CD8-positive, alpha-beta memory T cell (primary cell): ENCODE measurements at places on chromosomes 11 and 22.
A peak's percentile ranks its signal among the peaks of the same experiment; 100 is the strongest.

DNA sequence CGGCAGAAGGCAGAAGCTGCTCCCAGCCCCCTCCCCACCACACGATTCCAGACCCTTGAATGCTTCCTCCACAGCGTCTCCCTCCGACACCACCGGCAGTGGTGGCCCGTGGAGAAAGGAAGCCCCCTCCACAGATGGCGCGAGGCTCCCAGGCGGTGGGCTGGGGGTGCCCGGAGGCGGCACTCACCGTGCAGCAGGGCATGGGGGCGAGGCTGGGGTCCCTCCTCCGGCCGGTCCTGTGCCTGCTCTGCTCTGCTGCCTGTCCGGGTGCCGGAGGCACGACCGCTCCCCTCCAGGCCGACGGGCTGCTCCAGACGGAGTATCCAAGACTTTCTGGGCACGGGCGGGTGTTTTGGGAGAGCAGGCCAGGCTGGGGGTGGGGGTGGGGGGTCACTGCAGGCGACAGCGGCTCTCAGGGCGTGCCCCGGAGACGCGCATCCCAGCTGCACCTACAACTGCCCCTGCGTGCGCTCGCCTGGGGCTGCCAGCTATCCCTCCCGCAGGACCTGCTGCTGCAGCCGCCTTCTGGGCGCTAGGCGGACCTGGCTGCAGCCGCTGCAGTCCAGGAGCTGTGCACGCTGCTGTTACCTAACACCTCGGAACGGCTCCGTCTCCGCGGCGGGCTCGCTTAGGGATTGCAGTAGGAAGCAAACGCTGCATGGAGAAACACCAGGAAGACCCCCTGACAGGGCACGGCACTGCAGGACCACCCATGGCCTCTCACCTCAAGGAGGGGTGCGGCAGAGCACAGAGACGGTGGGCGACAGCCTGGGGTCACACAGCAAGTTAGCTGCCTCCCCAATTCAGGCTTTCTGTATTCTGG is 15.2 kb downstream of the MRGPRG start:
- DNase-seq: peak; percentile 27

GRCh38 chr11:128653801-128654231 is 40.1 kb upstream of the FLI1 start:
- no peak for DNase-seq

- peak; percentile 58 for DNase-seq
Measured at GRCh38 chr11:103091064-103091800, 728 bp downstream of the DCUN1D5 start.

GRCh38 chr11:12377106-12377823 is at the start of gene PARVA:
Gene PARVA, plus strand, starts transcription at chr11:12377571. Its CDS starts 77 bp downstream, at chr11:12377648.
- DNase-seq: no peak

DNA sequence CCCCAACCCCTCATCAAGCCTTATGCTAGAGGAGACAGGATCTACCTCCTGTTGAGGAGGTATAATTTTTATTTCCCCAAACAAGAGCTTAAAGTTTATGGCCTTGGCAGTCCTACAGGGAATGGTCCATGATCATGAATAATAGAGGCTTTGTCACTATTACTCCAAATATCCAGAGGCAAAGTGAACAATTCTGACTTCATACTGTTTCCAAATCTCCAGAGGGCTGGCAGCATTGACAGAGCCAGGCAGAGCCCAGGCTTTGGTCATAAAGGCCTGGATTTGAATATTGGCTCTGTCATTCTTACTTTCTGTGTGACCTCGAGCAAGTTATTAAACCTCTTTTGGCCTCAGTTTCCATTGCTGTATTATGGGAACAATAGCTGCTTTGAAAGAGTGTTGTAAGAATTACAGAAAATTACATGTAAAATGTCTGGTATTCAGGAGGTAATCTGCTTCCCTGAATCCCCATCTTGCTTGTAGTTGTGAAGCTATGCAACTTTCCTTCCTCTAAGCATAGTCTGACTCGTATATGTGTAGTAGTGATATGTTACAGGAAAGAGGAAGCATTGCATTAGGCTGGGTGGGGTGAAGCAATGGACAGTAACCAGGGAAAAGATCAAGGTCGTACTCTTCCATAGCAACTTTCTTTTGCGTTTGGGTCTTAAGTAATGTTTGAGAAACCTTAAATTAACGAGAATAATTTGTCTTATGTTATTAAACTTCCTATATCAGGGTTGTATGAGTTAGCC is 88.8 kb downstream of the CD44 start:
- no peak for DNase-seq

DNA sequence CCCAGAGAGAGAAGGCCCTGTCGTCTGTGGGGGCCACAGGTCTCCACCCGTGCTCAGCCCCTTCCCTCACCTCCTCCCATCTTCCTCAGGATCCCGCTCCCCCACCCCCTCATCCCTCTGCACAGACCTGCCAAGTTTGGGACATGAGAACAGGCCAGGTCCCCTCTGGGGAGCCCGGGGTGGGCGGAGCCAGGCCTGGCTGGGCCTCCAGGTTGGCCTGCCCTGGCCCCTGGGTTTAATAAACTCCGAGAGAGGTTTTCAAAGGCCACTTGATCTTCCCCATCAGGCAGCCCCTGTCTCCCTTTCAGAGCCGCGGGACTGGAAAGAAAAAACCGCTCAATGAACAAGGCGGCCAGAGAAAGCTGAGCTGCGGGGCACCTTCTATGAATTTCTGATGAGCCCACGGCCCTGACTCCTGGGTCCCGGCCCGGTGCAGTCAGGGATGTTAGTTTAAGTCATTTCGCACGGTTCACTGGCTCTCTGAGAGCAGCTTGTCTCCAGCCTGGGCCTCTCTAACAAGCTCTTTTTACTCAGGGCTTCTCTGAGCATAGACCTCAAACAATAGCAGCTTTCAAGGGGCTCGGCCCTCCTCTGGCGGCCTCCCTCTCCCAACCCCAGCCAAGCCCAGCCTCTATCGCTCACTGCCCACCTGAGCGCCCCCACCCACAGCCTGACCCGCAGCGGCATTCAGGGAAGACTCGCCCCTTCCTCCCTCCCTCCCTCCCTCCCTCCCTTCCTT is 64.8 kb downstream of the RPUSD4 start:
- no peak for DNase-seq

DNA sequence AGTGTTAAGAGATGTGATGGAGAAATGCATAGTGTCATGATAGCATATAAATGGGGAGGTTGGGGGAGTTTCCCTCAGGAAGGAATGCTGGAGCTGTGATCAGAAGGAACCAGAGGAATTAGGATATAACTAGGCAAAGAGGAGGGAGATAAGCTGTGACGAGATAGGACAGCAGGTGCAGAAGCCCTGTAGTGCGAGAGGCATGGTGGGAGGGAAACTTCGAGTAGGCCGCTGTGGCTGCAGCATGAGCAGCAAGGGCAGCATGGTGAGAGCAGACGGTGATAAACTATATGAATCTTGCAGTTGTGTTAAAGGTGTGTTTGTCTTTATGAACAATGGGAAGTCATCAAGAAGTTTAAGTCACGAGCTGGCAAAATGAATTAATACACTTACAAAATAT is 109.9 kb downstream of the EMSY start:
- no peak for DNase-seq

DNA sequence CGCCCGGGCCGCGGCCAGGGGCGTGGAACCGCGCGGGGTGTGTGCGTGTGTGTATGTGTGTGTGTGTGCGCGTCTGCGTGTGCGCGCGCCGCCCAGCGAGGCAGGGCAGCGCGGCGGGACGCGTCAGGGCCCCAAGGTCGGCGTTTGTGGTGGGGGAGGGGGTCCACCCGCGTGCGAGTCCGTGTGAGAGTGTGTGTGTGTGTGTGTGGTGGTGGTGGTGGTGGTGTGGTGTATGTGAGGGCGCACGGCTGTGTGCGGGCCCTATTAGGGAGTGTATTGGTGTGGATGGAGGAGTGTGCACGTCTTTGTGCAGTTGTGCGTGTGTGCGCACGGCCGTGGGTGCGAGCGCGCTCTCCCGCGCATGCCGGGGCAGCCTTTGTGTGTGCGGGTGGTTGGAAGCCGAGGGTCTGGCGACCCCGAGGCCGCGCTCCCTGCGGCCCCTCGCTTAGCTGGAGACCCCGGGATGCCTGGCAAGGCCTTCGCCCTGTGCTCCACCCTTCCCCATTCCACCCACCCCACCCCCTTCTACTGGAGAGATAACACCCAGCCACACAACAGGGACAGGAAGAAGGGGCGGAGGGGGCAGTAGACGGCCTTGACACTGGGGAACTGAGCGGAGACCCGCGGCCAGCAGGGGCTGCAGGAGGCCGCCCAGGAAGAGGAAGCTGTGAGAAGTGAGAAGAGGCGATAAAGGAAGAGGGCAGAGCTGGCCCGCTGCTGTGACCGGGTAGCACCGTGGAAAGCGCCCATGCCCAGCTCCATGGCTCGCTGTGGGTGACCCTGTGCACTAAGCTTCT is 528 bp upstream of the ARRB1 start:
- peak; percentile 68 for DNase-seq

DNA sequence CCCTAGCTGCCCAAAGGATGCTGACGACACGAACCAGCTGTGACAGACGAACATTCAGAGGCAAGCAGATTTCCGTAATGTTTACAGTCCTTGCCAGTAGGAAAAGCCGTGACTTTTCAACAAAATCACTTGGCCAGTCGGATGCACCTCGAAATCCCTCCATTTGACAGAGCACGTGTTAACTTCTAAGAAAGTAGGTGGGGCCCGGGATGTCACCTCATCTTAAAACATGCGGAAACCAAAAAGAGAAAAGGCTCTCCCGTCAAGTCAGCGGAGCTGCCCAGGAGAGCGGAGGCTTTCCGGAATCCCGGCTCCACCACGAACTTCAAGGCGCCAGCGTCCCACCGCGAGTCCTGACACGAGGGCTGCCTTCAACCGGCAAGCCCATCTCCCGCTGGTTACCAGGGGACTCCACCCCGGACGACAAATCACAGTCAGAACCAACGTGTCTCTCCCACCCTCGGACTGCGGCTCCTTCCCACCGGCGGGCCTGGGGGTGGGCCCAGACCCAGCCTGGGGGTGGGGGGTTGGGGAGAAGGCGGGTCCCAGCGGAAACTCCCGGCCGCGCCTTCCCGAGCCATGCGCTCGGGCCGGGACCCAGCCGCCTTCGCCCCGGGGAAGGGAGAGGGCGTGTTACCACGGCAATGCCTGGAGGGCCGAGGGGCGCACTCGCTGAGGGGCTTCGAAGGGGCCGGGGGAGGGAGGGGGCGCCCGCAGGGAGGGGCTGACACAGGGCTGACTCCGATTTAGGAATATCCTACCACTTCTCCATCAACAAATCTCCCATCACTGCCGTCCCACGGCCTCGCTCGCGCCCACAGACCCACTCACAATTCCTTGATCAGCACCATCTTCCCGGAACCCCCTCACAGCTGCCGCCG is 475 bp downstream of the PITPNB start:
- DNase-seq: peak; percentile 53

DNA sequence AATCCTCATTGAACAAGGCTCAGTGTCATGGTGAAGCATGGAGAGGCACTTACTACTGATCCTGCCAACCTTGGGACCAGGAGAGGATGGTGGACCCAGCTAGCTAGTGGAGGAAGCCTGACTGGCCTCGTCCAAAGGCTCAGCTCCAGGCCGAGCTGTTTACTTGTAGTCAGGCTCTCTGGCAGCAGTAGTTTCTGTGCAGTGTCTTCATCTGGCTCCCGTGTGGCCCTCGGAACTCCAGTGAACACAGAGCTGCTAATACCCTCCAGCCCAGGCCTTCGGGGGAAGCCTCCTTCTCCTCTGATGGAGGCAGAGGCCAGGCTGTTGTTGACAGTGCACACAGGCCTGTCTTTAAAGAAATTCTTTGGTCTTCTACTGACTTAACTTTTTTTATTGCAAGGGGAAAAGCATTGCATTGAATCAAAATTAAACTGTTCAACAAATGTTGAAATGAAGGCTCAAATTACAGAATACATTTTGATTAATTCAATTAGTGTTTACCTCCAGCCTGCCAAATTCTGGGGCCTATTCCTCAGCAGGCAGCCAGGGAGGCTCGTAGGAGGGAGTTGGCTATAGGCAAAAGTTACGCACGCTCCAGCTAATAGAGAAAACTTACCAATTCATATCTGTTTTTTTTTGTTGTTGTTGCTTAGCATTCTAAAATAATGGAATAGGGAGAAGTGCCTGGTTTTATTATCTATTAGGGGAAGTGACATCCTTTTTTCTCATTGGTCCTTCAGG is 18.8 kb downstream of the PPFIBP2 start:
- no peak for DNase-seq

DNA sequence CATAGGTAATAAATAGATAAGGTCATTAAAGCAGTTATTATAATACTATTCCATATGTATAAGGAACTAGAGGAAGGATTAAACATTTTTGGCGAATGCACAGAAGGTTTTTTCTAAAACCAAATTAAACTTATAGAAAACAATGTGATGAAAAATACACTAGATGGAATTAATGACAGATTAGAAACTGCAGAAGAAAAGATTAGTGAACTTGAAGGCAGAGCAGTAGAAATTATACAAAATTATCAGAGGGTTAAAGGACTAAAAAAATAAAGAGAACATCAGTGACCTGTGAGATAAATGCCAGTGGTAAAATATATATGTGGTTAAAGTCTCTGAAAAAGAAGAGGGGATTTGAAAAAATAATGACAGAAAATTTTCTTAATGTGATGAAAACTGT is 74.0 kb downstream of the IGLL5 start:
- no peak for DNase-seq

DNA sequence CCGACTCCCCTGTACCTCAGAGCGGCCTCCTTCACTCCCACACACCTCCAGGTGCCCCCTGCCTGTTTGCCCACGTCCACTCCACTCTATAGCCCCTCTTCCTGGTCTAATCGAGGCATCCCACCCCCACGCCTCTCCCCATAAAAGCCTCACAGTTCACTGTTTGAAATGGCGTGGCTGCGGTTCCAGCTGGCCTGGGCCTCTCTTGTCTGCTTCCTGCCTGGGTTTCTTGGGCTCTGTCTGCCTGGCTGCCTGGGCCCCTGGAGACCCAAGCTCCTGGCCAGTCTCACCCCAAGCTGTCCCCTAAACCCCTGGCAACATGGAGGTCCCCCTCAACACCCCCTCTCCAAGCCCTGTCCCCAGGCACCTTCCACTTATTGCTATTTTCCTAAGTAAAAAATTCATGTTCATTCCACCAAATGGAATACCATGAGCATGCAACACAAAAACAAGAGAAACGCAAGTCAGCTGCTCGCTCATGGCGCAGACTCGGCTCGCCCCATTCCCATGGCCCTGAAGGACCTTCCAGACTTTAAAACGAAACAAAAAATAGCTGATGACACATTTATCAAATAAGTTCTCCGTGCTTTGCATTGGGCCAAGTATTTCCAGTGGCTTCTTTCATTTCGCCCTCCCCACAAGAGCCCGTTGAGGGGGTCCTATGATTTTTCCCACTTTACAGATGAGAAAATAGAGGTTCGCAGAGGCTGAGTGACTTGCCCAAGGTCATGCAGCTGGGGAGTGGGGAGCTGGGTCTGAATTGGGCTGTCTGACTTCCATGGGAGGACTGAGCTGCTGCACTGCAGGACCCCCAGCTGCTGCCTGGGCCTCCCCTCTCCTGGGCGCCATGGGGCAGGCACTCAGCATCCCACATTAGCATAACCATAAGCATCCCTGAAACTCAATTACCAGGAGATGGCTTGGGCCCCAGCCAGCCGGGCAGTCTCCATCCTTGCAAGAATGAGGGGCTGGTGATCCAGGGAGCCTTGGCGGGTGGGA is 11.7 kb upstream of the FLRT1 start:
- no peak for DNase-seq

DNA sequence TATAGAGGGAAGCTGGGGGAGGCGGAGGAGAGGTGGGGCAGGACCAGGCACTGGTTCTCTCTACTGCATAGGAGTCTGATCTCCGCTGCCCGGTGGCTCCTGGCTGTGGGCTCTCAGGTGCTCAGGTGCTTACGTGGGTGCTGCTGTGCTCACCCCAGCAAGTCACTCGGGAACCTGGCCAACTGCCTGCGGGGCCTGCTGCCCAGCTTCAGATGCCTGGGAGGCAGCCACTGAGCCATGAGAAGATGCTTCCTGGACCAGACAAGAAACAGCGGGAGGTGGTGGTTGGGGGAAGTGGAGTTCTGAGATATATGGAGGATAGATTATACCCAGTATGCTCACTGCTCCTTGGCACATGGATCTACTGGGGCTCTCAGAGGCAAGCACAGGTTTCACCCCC is 1303.4 kb downstream of the TBC1D22A start:
- DNase-seq: no peak
